ENCODE measurements at places on chromosomes 2 and 18. TPM values are rescaled to one million over a fixed set of nuclear protein-coding genes. Genes with fewer than 3 reads are reported as not detected.

VAMP5 gene
- total RNA-seq, result 24.2 TPM

XDH gene
- not detected for total RNA-seq

C2orf81 gene
- 3.5 TPM for total RNA-seq

FECH gene
- total RNA-seq, result 37.5 TPM

BUB1 gene
- 0.90 TPM for total RNA-seq

SPP2 gene
- not detected for total RNA-seq

MRPL44 gene
- 20.8 TPM for total RNA-seq

RAB27B gene
- 24.5 TPM for total RNA-seq

GALNT13 gene
- 22.9 TPM for total RNA-seq

SIX3 gene
- 0.38 TPM for total RNA-seq

ATP6V1C2 gene
- 7.1 TPM for total RNA-seq

MAP2 gene
- 1,286 TPM for total RNA-seq

ITPRID2 gene
- 217 TPM for total RNA-seq
